ENCODE measurements at places on chromosomes 6 and 20.

- no peak for DNase-seq
These were observed 42.1 kb downstream of the GMDS start for GRCh38 chr6:2203264-2203663.

DNA sequence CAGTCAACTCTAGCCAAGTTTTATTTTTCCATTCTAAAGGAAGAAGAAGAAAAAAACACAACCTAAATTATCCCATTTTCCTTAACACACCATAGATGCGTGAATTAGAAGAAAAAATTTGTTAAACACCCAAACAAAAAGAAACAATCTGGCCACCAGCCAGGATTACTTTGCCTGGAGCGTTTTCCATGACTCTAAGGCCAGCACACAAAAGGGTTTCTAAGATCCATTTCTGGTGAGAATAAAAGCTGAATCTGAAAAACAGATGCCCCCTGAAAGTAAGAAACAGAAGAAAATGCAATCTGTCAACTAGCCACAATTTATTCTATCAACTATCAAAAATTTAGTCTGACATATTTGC is 267.2 kb upstream of the SULF2 start:
- no peak for DNase-seq

- no peak for DNase-seq
These were observed 131.9 kb downstream of the SLC24A3 start for GRCh38 chr20:19344341-19344740.

DNA sequence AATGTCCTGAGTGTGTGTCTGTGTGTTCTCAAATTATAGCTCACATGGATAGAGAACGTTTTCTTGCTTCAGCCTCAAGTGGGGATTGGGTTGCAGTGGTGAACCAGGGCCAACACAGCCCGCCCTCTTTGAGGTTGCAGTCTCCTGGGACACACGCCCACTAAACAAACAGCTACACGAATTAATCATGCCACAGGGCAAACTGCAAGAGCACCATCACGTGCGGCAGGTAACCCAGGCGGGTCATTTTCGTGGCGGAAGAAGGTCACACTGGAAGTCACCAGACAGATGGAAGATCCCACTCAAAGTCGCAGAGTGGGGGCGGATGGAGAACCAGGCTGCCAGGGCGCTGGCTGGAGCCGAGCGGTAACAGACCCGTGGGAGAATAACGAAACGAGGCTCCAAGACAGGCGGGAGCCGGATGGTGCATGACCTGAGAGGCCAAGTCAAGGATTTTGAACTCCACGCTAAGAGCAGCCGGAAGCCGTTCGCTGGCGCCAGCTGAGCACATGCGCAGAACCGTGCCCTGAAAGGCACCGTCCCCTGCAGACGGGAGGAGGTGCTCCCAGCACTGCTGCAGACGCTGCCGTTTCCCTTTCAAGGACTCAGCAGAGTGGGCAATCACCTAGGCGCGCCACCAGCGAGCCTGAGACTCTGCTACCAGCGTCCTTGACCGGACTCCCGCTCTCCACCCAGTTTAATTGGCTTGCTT is 10.7 kb downstream of the DLL1 start:
- peak; percentile 36 for DNase-seq

GRCh38 chr6:139800837-139801236 is 426.4 kb upstream of the CITED2 start:
- DNase-seq: no peak

GRCh38 chr20:2817341-2817726 is 1.2 kb downstream of the TMEM239 start:
- no peak for DNase-seq

DNA sequence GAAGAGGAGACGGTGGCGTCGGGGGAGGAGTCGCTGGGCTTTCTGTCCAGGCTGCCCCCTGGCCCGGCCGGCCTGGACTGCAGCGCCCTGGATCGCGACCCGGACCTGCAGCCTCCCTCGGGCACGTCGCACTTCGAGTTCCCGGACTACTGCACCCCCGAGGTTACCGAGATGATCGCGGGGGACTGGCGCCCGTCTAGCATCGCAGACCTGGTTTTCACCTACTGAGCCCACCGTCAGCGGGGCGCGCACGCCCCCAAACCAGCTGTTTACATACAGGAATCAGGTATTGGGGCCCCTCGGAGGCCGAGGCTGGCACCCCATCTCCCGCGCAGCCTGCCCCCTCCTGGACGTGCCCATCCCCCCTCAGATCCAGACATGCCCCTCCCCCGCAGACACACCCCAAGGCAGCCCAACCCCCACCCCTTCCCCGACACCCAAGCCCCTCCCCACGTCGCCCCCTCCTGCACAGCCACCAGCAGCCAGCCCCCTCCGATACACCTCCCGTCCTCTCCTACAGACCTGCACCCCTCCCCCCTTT is 1.4 kb downstream of the SOX12 start:
- DNase-seq: no peak

DNA sequence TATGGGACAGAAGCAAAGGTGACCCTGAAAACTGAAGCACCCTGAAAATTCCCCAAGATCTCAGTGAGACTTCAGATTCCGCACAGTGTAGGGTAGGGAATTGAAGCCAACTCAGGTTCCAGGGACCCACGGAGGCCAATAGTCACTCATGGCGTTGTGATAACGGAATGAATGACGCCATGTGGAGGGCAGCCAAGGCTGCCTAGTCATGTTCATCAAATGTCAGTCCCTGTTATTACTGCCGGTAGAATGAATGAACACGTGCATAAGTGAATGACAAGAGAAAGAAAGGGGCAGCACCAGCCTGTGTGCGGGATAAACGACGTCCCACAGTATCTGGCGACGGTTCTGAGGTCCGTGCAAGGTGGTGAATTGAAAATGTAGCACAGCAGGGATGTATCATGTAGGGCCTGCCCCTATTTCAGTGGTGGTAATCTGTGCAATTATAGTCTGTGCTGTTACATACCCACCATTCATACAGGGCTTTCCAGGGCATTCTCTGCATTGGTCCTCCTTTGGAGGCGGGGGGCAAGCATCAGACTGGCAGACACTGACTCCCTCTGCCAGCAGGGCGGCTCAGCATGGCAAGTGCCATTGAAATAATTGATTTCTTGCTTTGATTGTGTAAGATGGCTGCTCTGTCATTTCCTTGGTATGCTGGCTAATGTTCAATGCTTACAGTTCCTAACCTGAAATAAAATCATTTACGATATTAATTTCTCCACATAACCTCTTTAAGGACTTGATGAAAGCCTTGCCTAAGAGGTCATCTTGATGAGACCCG is 386.9 kb downstream of the CDH4 start:
- no peak for DNase-seq

DNA sequence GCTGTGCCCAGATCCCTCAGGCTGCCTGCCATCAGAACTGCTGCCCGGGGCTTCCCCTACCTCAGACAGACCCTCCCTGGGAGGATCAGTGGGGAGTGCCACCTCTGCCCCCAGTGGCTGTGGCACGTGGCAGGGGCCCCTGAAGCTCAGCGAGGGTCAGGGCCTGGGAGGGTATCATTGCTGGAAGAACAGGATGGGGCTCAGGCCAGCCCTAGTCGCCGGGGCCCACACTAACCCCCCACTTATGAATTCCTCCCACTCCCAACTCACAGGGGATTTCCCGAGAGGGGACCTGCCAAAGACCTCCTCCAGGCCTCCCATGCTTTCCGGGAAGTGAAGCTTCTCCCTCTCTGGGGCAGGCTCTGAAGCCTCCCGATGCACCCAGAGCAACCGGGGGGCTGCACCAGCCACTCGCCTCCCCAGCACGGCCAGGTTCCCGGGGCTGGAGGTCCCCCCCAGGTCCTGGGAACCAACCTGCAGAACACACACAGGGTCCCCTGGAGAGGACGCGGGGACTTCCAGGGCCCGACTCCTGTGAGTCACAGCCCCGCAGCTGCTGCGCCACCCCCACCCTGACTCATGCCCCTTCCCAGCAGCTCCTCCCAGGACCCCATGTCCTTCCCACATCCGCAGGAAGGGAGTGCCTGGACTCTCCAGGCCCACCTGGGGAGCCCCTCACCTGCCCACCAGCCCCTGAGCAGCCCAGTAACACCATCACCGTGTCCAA is 2.5 kb downstream of the TNFRSF6B start:
- DNase-seq: no peak

- no peak for DNase-seq
These were observed 17.5 kb downstream of the MMP24OS start for GRCh38 chr20:35260426-35260825.

GRCh38 chr6:170259278-170259677 is 31.6 kb downstream of the DLL1 start:
- no peak for DNase-seq

- DNase-seq: no peak
These were observed 622.3 kb upstream of the IMPG1 start for GRCh38 chr6:76694795-76695194.

- DNase-seq: no peak
These were observed 142.5 kb downstream of the CD164 start for GRCh38 chr6:109239651-109240321.

GRCh38 chr20:41411391-41411847 is 44.8 kb upstream of the EMILIN3 start:
- DNase-seq: no peak

DNA sequence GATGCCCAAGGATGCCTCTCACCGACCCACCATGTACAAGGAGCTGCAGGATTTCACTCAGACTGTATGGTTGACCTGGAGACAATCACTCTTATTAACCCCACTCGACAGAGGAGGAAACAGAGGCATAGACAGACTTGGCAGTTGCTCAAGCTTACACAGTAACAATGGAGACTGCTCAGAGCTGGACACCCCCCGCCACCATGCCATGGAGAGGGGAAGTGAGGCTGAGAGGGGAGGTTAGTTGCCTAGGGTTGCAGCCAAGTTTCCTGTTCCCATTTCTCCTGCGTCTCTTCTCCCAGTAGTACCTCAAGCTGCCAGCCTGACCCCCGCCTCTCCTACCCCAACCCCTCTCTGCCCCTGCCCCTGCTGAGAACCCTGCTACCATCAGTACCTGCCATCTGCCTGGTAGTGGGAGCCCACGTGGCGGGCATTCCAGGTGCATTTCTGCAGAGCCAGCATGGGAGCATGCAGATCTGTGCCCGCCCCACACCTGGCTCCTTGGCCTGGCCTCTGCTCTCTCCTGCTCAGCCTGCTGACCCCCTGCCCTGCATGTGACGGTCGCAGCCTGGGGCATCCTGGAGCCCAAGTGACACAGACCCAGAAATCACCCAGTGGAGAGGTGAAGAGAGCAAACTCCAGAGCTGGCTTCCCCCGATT is 157.7 kb downstream of the PREX1 start:
- no peak for DNase-seq

DNA sequence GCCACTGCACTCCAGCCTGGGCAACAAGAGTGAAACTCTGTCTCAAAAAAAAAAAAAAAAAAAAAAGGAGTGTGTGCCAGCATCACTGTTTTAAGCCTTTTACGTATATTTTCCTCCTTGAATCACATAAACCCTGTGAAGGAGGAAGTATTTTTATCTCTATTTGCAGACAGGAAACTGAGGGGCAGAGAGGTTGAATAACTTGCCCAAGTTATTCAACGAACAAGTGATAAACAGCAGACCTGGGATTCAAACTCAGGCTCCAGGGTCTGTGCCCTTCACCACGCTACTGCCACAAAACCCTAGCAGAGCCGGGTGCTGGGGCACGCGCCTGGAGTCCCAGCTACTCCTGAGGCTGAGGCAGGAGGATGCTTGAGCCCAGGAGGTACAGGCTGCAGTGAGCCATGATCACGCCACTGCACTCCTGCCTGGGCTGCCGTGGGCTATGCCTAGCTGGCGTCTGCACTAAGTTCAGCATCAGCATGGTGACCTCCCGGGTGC is 9.4 kb upstream of the AVP start:
- DNase-seq: no peak

Data from GM12864 (cell line).